CD4-positive, CD25-positive, alpha-beta regulatory T cell (primary cell): ENCODE measurements at places on chromosomes 11 and 22. TPM values are rescaled to one million over a fixed set of nuclear protein-coding genes. Genes with fewer than 3 reads are reported as not detected.

Gene YPEL1
- 8.9 TPM for total RNA-seq

Gene SERHL2
- not detected for total RNA-seq

Gene PANX2
- total RNA-seq: not detected

Gene PKP3
- total RNA-seq: 0.30 TPM

Gene CHEK1
- 13.2 TPM for total RNA-seq

Gene MYO7A
- 0.84 TPM for total RNA-seq

Gene EFCAB6
- not detected for total RNA-seq

DNA sequence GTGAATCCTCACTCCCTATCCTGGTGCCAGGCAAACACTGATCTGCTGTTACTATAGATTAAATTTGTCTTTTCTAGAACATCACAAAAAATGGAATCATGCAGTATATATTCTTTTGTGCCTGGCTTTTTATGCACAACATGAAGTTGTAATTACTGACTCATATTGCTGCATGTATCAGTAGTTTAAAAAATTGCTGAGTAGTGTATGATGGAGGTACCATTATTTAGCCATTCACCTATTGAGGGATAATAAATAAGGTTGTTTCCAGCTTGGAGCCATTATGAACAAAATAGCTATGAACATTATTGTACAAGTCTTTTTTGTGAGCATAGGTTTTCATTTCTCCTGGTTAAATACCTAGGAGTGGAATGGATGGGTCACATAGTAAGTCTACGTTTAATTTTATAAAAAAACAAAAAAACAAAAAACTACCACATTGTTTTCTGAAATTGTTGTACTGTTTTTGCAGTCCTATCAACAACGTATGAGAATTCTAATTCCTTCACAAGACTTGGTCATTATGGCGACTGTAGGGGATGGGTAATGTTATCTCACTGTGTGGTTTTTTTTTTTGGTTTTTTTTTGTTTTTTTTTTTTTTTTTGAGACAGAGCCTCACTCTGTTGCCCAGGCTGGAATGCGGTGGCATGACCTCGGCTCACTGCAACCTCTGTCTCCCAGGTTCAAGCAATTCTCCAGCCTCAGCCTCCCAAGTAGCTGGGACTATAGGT is 111.6 kb downstream of the USP35 start:
- no peaks in the 10 kb centered on the region for H3K4me1 ChIP-seq
- DNase-seq: no peak
- H3K27ac ChIP-seq: no peak overlapping the region
- no peak overlapping the region for H3K4me3 ChIP-seq
- no peaks in the 10 kb centered on the region for H3K36me3 ChIP-seq
- H3K27me3 ChIP-seq: no peaks in the 10 kb centered on the region

DNA sequence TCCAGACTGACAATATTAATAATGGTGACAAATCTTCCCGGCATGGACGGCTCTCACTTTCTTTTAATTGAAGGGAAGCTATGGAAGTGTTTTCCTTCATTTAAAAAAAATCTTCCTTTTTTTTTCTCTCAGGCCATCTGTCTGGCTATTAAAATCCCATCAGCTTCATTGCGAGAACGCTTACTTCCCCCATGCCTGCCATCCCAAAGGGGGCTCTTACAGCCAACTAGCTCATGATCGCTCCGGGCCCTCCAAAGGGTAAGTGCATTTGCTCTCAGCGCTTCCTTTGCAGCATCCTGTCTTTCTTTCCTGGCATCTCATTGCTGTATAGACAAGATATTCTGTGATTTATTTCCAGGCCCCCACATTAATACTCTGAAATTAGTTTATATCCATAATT is 20.7 kb downstream of the CACNG2 start:
- no peak for DNase-seq
- H3K36me3 ChIP-seq: no peaks in the 10 kb centered on the region
- no peak overlapping the region for H3K4me3 ChIP-seq
- peaks cover 11% of the 10 kb centered on the region for H3K27me3 ChIP-seq

- H3K36me3 ChIP-seq: peaks cover 71% of the 10 kb centered on the region
- no peak overlapping the region for H3K4me3 ChIP-seq
- H3K4me1 ChIP-seq: no peaks in the 10 kb centered on the region
- no peak for DNase-seq
- H3K27ac ChIP-seq: no peak overlapping the region
Measured at GRCh38 chr11:130888790-130889189, 27.5 kb downstream of the SNX19 start.

GRCh38 chr22:17431179-17431578 is 61.9 kb downstream of the CECR2 start:
- no peak overlapping the region for H3K27ac ChIP-seq
- DNase-seq: no peak
- no peak overlapping the region for H3K4me3 ChIP-seq
- H3K4me1 ChIP-seq: no peaks in the 10 kb centered on the region
- H3K36me3 ChIP-seq: no peaks in the 10 kb centered on the region

DNA sequence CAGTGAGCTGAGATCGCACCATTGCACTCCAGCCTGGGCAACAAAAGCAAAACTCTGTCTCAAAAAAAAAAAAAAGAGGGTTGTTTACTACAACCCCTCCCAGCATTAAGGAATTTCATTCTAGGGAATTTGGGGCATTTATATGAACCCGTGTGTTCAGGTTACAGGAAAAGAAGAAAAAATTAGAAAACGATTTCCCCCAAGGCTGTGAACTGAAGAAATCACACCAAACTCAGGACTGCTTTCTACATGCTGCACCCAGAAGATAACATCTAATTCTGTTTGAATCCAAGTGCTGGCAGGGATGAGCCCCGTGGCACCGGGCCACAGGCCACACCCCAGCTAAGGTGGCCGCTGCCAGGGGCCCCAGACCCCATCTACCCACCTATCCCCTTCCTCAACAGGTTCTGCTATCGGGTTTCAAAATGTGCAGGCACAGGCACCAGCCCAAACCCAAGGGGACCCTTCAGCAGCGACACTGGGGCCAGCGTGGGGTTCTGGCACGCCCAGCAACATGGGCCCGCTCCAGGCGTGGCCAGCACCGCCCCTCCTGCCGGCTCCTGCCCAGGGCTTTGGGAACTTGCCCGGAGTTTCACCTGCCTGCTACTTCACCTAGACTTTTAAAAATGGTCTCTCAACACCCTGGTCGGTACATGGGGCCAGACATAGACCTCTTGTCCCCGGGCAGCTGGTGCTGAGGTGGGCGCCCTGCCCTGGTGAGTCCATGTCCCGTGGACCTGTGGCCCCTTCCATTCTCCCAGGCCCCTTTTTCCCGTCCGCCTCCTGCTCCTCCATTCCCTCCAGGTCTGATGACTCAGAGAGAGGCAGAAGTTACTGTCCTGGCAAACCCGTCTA is 11.8 kb downstream of the CELSR1 start:
- H3K27ac ChIP-seq: no peak overlapping the region
- no peaks in the 10 kb centered on the region for H3K4me1 ChIP-seq
- H3K36me3 ChIP-seq: no peaks in the 10 kb centered on the region
- H3K4me3 ChIP-seq: no peak overlapping the region

GRCh38 chr22:23225337-23225723 is 45.0 kb downstream of the BCR start:
- H3K4me3 ChIP-seq: no peak overlapping the region
- no peak for DNase-seq
- peak overlapping the region; percentile 53 for H3K27ac ChIP-seq
- H3K4me1 ChIP-seq: peaks cover 26% of the 10 kb centered on the region

- no peaks in the 10 kb centered on the region for H3K36me3 ChIP-seq
- DNase-seq: no peak
- H3K27me3 ChIP-seq: no peaks in the 10 kb centered on the region
Measured at GRCh38 chr22:29623059-29623458, 19.6 kb downstream of the NF2 start.
